ENCODE measurements at places on chromosomes 1 and 21.

GRCh38 chr1:214085325-214085724, 97.6 kb downstream of the PROX1 start:
- no peak for DNase-seq

- DNase-seq = no peak
These were observed 158.4 kb upstream of the BACE2 start for GRCh38 chr21:41009398-41010100.

- DNase-seq = peak; percentile 88
These were observed 51.1 kb downstream of the RIPK4 start for GRCh38 chr21:41715649-41716281.

- DNase-seq = no peak
These were observed 108.7 kb downstream of the PRDM2 start for GRCh38 chr1:13808729-13809131.

- DNase-seq = no peak
These were observed 40.2 kb downstream of the HIVEP3 start for GRCh38 chr1:41878495-41878894.

GRCh38 chr1:26546375-26546774, 16.8 kb downstream of the RPS6KA1 start:
- DNase-seq = no peak

DNA sequence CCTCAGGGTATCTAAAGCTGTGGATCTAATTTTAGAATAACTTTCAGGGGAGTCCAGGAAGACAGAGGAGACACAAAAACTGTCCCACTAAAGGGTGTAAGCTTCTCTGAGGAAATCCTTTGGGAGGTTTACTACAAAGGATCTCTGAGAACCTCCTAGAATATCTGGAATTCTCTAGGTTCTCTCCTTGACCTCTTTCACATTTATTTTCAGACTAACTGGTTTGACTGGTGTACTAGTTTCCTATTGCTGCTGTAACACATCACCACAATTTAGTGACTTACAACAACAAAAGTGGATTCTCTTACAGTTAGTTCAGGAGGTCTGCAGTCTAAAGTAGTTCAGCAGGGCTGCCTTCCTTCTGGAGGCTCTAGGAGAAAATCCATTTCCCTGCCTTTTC, 175.3 kb upstream of the KIAA0040 start:
- DNase-seq = no peak

DNA sequence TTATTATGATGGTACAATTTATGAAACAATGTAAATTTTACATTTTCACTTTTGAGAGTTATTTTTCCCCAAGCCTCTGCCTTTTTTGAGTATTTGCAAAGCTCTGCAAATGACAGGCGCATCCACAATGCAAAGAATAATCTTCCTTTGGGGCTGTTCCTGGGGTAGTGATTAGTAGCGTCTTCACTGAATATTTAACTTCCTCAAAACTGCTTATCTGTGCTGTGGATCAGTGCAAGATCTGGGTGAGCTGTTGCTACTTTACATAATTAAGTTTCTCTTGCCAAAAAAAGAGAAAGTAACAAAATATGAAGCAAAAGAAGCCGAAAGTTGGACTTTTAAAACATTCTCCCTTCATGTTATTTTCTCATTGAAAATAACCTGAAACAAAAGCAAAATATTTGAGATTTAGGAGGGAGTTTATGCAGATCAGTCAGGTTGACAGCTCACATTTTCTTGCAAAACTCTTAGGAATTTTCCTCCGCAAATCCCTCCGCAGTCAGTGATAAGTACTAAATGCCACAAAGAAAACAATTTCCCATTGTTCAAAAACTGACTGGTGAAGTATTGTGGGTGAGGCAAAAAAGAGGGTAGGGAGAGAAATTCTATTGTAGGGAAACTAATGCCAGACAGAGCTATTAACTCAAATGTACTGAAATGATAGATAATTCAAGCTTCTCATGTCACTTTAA, 276.4 kb upstream of the B3GALT2 start:
- no peak for DNase-seq

- no peak for DNase-seq
These were observed 30.3 kb downstream of the SELL start for GRCh38 chr1:169681140-169681539.

DNA sequence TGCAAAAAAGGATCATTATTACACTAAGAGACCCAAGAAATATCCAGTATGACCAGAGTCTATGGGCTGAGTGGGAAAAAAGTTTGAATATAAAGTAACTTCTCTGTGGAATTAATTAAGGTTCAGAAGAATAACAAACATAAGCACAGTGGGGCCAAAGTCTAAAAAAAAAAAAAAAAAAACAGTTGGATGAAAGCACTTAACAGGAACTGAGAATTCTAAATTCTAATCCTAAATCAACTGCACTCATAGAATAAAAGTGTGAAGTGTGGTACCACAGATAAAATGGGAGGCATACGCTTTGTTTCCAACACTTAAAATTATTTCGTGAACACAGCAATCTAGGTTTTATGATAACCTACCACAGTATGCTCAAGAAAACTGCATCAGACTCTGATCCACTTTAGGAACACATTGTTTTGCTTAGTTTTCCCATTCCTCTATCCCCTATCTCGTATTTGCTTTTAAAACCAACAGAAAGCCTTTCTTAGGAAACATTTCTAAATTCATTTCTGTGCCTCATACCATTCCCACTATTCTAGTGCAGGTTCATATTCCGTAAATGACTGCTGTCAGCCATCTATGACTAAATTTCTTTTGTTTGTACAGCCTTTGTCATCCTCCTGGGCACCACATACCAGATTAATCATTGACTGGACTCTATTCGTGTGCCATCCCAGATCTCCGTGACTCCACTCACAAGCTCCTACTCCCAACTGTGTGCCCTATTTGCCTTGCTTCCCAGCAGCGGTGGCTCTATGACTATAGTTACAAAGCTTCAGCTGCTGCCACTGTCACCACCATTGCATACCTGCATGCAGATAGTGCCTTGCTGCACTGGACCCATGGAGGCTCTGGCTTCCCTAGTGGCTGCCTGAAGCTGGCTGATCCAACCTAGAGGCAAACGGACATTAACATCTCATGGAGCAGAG, 24.9 kb downstream of the CHML start:
- DNase-seq = no peak

DNA sequence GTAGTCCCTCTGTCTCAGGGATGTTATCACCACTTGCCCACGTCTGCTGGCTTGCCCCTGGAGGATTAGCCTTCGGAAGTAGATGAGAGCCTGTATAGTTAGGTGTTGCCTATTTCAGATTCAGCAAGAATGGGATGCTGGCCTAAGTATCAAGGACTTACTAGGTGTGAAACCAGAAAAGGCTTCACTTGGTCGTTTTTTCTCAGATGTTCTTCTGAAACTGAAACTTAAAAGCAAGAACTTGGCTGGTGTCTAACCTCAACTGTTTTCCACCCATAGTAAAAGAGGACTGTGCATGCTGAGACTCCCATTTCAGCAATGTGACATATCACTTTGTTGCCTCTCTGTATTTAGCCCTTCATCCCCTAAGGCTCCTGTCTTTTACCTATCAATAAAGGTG, 67.0 kb upstream of the LRRC53 start:
- DNase-seq = no peak

DNA sequence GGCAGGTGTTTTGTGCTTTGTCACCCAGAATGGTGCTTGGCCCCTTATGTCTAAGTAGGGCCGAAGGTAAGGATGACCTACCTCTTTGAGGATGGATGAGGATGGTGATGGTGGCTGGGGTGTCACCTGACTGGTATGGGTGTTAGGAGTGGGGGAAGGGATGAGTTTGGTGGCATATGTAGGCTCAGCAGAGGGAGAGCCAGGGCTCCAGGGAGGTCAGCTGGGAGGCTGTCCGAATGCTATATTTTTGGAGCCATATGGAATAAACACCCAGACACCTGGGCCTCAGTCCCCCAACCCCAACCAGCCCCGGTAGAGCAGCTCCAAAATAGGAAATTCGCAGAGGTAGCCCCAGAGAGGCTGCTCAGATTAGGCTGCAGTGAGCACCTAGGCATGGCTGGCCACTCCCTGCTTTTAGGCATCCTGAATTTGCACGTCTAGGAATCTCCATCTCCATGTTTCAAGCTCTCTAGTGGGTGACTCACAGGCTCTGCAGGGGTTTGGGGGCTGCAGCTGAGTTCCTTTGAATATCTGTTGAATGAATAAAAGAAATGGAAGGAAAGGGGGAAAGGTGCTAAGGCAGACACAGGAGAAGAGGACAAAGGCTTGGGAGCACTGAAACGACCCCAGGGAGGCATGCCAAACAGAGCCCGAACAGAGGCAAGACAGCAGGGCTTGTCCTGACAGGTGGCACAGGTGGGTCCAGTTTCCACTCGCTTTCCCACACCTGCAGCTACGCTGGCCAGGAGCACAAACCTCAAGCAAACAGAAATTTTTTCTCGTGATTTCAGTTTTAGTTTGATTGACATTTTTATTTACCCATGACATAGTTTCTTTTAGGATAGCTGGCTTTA, 135.3 kb upstream of the EDN2 start:
- no peak for DNase-seq

GRCh38 chr1:229035054-229035747, 235.7 kb upstream of the RAB4A start:
- no peak for DNase-seq

GRCh38 chr1:94884106-94884505, 42.8 kb downstream of the CNN3 start:
- DNase-seq = no peak

GRCh38 chr1:224212618-224213061, 29.6 kb downstream of the DEGS1 start:
- no peak for DNase-seq

- no peak for DNase-seq
These were observed 15.8 kb downstream of the OR14I1 start for GRCh38 chr1:248686815-248687214.

- no peak for DNase-seq
These were observed 57.9 kb downstream of the EPRS1 start for GRCh38 chr1:219988387-219988786.

GRCh38 chr1:11961230-11961629, 19.0 kb upstream of the MFN2 start:
- DNase-seq = no peak

Data from HuH-7.5 (cell line).